ENCODE measurements at places on chromosomes 1 and 21.

- DNase-seq: no peak
Measured at GRCh38 chr1:15963363-15963967, 12.4 kb downstream of the ZBTB17 start.

DNA sequence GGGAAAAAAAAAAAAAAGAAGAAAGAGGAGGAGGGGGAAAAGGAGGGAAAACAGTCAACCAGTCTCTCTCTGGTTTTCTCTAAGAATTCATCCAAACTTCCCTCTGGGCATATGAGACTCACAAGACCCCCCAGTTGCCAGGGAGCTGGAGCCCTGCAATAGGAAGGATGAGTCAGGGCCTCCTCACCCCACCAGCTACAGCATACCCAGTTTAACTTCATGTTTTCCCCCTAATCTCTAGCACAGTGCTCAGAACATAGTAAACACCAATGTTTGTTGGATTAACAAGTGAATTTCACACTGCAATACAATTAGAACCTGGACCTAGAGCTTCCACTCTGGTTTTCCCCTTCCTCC, 7.8 kb downstream of the F11R start:
- no peak for DNase-seq

DNA sequence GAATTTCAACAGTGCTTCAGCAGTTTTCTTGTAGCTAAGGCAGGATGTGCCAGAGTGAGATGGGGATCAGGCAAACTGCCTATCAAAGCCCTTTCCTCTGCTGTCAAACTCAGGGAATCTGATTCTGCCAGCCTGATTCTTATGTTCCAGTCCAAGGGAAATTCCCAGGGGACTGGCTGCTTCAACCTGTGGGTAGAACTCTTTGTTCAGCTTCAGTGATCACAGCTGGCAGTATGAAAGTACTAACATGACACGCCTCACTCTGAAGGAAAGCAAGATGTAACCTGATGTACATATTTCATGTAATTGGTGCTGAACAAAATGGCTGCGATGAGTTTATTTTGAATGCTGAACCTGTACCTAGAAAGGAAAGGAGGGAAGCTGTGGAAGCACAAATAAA, 40.1 kb upstream of the SLC5A9 start:
- no peak for DNase-seq

DNA sequence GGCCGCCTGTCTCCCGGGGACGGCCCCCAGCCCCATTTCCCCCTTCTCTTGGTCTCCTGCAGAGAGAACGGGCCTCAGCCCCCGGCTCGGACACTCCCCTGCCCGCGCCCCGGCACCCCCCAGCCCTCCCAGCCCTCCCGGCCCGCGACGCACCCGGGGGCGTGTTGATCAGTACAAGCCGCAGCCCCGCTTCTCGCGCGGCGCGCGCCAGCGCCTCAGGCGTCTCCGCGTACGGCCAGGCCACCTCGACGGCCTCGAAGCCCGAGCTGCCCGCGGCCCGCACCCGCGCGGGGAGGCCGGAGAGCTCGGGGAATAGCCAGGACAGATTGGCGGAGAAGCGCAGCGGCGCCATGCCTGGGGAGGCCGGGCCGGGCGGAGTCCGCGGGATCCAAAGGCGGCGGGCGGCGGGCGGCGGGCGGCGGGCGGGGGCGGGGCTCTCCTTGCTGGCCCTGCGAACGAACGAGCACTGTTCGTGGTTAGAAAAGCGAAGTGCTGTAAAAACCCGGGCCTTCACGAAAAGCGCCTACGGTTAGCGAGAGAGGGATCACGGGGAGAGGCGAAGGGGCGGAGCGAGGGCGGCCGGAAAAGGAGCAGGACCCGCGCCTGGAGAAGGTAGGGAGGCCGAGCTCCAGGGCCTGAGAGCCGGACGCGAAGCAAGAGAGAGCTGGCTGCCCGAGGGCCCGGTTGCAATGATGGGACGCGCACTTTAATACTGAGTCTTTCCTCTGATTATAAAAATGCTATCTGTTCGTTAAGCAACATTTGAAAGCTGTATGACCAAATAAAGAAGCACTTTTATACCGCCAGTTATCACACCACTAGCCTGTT, at the start of gene HYI:
Gene HYI (minus strand): TSS at position 490 of the 828 bp plus-strand sequence. CDS start 138 bp downstream, at position 352.
- DNase-seq: peak; percentile 85

DNA sequence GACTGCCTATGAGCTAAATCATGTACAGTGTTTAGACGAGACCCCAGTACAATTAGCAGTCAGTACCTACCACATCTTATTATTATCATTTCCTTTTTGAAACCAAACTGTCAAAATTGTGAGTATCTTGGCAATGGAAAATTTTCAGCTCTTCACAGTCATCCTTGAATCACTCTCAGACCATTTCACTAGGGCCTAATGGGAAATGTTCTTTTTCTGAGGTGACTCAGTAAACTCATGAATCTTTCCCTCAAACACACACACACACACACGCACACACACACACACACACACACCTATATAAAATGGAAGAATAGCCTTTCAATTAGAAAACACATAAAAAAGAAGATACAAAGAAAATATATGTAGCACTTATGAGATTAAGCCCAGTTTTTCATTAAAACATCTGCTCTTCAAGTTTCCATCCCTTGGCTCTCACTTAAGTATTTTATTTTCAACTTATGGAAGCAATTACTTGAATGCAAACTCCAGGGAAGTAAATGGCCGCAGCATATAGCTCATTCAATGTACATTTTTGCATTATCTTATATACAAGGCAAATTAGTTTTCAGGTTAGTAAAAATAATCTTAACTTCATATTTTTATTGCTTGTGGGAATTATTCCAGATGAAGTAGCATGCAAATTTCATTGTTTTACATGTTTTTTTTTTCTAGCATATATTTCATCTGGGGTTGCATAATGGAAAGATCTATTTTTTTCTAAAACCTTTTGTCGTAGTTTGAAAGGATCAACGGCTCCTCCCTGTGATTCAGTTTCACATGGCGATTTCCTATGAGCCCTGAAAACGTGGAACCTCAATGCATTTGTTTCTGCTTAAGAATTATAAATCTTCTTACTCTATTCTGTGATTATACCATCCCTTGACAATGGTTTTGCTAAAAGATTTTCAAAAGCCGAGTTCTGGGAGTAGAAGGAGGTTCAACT, 46.3 kb upstream of the TMPRSS15 start:
- no peak for DNase-seq

- DNase-seq: no peak
Measured at GRCh38 chr1:29943034-29943433, 706.7 kb downstream of the PTPRU start.

GRCh38 chr1:22872981-22873664, 99.5 kb downstream of the LACTBL1 start:
- no peak for DNase-seq

DNA sequence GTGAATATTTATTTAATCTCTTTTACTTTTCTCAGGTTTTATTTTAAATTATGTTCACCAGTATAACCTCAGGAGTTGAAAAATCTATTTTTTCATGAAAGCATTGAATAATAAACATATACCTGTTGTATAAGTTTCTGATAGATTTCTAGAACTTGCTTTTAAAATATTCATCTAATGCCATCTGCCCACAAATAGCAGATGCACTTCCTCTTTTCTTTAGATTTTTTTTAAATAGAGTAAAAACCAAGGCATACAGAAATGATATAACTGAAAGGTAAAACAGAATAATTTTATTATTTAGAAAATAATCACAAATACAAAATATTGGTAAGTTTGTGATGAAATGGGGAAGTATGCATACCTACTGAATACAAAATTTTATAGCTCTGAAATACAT, 130.7 kb upstream of the PRMT6 start:
- no peak for DNase-seq

- no peak for DNase-seq
Measured at GRCh38 chr1:214425101-214425500, 126.3 kb downstream of the PTPN14 start.

All from HEK293T (cell line).